ENCODE measurements at places on chromosomes 2 and 18. TPM values are rescaled to one million over a fixed set of nuclear protein-coding genes. Genes with fewer than 3 reads are reported as not detected.

GRCh38 chr2:109467701-109468100, 146.1 kb downstream of the SEPTIN10 start:
- DNase-seq: peak; percentile 86
- peak overlapping the region; percentile 98 for H3K27ac ChIP-seq
- H3K4me3 ChIP-seq: peak overlapping the region; percentile 39
- H3K4me1 ChIP-seq: peaks cover 72% of the 10 kb centered on the region
- H3K27me3 ChIP-seq: no peaks in the 10 kb centered on the region
- H3K36me3 ChIP-seq: peaks cover 11% of the 10 kb centered on the region

GRCh38 chr2:226376516-226377180, 423.0 kb downstream of the IRS1 start:
- DNase-seq: no peak
- peak overlapping the region; percentile 11 for H3K4me3 ChIP-seq
- peaks cover 42% of the 10 kb centered on the region for H3K4me1 ChIP-seq
- H3K36me3 ChIP-seq: no peaks in the 10 kb centered on the region
- H3K27me3 ChIP-seq: no peaks in the 10 kb centered on the region

IL36RN gene
- total RNA-seq: not detected

DNA sequence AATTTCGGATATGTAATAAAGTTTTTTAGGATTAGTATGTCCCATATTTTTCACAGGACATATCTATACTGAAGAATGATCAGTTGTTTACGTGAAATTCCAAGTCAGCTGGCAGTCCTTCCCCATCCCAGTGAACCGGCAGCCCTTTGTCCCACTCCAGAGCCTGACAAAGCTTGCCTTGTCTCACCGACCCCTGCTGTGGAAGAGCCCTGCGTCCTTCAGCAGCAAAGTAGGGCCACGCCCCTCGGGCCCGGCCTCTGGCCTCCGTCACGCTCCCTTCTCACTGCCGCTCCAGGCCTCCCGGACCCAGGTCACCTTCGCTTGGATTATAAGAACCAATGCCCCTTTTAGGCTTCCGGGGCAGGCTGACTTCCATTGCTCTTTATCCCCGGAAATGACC, 89.8 kb upstream of the TGIF1 start:
- H3K36me3 ChIP-seq: no peaks in the 10 kb centered on the region
- H3K4me3 ChIP-seq: no peak overlapping the region
- no peak overlapping the region for H3K27ac ChIP-seq
- no peak for DNase-seq
- peaks cover 9% of the 10 kb centered on the region for H3K4me1 ChIP-seq

KIAA1328 gene
- 6.3 TPM for total RNA-seq

GPR75 gene
- 1.2 TPM for total RNA-seq

PID1 gene
- total RNA-seq: 1.8 TPM

DNA sequence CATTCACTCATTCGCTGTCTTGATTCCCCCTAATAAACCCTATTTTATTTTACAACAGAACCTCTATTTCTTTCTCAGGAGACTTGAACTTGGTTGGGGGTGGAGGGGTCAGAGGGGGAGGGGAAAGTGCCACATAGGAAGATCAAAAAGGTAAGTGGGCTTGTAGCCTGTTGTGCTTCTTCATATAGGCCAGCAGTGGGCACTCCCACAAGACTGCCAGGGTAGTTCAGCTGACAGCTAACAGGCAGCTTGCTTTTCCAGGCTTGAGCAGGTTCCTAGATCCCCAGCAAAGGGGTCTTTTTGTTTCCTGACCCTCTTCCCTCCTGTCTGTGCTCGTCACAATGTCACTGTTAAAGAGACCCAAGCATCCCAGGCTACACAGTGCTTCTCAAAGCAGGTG, 829 bp upstream of the KIAA2012 start:
- H3K4me3 ChIP-seq: no peak overlapping the region
- H3K36me3 ChIP-seq: no peaks in the 10 kb centered on the region
- H3K27ac ChIP-seq: no peak overlapping the region
- no peak for DNase-seq
- H3K27me3 ChIP-seq: no peaks in the 10 kb centered on the region

DNA sequence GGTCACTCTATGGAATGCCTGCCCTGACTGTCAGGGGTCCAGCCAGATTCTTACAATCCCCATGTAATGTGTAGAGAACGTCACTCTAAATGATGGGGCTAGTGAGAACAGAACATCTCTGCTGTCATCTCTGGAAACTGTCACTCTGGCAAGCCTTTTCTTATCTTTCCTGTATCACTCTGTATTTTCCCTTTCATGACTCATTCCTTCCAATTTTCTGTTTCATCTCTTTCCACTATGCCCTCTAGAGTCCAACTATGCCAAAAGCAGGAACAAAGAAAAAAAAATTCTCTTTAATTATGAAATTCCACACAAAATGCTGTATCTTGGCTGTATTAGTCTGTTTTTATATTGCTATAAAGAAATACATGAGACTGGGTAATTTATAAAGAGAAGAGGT, 608.8 kb downstream of the ADCYAP1 start:
- no peak overlapping the region for H3K27ac ChIP-seq
- no peaks in the 10 kb centered on the region for H3K4me1 ChIP-seq
- H3K27me3 ChIP-seq: no peaks in the 10 kb centered on the region
- DNase-seq: no peak
- no peaks in the 10 kb centered on the region for H3K36me3 ChIP-seq

MYOM1 gene
- total RNA-seq: 1.5 TPM

- no peak overlapping the region for H3K4me3 ChIP-seq
- H3K4me1 ChIP-seq: peaks cover 17% of the 10 kb centered on the region
- no peak overlapping the region for H3K27ac ChIP-seq
- H3K27me3 ChIP-seq: no peaks in the 10 kb centered on the region
- no peak for DNase-seq
Observed at GRCh38 chr18:63322908-63323634, 3.5 kb upstream of the BCL2 start.

GRCh38 chr2:196390243-196391148, 219.1 kb upstream of the STK17B start:
- no peak for DNase-seq
- peak overlapping the region; percentile 20 for H3K27ac ChIP-seq

TNFAIP6 gene
- total RNA-seq: 4.2 TPM

OSBPL6 gene
- 6.5 TPM for total RNA-seq

DNA sequence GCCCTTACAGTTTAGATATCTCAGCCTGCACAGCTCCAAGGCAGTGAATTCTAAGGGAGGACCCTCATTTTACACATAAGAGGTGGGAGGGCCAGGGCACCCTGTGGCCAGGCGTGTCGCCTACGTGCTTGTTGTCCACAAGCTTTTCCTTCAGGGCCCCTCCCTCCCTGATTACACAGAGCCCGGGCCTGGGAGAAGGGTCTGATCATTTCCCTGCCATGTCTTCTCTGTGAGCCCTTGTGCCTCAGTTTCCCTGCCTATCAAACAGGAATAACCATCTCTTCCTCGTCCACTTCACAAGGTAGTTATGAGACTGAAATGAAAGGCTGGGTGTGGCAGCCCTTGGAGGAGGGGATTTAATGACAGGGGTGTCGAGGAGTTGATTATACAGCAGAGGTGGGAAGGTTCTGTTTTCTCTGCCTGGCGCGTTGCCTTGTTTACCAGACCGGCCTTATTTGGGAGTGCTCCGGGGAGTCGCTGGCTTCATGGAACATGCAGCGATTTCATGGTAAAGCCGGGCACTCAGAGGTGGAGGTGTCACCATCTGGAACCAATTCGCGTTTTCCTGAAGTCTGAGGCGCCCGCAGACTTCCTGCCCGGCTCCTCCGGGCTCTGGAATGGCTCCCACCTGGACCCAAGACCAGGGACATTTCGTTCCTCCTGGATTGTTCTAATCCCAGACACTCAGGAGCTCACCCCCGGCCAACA, 208.9 kb downstream of the KLHL29 start:
- peak; percentile 82 for DNase-seq
- no peaks in the 10 kb centered on the region for H3K36me3 ChIP-seq
- peak overlapping the region; percentile 79 for H3K27ac ChIP-seq
- H3K4me3 ChIP-seq: peak overlapping the region; percentile 31
- H3K4me1 ChIP-seq: peaks cover 58% of the 10 kb centered on the region
- no peaks in the 10 kb centered on the region for H3K27me3 ChIP-seq

GRCh38 chr2:167275046-167275445, 386.8 kb downstream of the XIRP2 start:
- H3K27me3 ChIP-seq: no peaks in the 10 kb centered on the region
- peaks cover 2% of the 10 kb centered on the region for H3K36me3 ChIP-seq
- no peak for DNase-seq
- H3K27ac ChIP-seq: no peak overlapping the region

Data from chondrocyte (in vitro differentiated cells).